ENCODE measurements at places on chromosomes 4 and X.

DNA sequence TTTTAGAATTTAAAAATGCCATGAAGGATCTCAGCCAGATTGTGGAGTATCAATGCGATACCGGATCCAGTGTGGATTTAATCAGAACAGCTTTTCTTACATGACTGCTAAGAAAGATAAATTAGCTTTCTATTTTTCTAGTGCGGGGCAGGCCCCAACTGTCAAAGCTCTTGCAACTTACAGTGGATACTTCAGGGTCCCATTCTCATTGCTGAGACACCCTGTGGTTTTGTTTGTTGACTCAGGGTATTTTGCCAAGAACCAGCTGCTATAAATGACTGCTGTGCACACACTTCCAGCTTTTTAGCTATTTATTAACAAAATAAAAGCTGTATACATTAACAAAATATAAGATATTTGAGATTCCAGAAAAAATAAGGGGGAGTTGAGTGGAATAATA lies 166.4 kb downstream of the DCLK2 start:
- no peak for DNase-seq

GRCh38 chr4:31343061-31343460 lies 622.9 kb downstream of the PCDH7 start:
- DNase-seq, result no peak

- peak; percentile 62 for DNase-seq
Observed at GRCh38 chr4:16225863-16226815, at the start of gene TAPT1. Gene TAPT1, minus strand, starts transcription at chr4:16226471. Its CDS starts 14 bp downstream, at chr4:16226457.

GRCh38 chr4:3634894-3635820 lies 102.9 kb upstream of the LRPAP1 start:
- no peak for DNase-seq

- no peak for DNase-seq
Observed at GRCh38 chr4:186702297-186702696, 21.4 kb downstream of the FAT1 start.

DNA sequence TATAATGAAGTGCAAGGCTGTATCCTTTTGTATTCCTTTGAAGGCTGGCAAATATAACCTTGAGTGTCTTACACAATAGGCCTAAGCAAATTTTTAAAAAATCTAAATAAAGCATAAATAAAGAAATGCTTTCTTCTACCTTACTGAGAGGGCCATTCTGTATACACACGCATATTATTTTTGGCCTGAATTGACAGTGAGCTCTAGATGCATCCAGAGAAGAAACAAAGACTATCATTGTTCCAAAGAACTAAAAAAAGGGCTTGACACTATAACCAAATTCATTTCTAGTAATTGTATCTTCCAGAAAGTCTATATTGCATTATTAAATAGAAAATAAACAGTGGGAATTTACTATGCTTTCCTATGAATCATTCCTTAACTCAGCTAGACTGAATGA lies 100.2 kb downstream of the MAGEB17 start:
- DNase-seq, result no peak

GRCh38 chrX:104372547-104372946 lies 117.8 kb upstream of the ESX1 start:
- DNase-seq, result no peak

GRCh38 chr4:123393721-123394120 lies 2.9 kb upstream of the SPRY1 start:
- DNase-seq, result no peak

DNA sequence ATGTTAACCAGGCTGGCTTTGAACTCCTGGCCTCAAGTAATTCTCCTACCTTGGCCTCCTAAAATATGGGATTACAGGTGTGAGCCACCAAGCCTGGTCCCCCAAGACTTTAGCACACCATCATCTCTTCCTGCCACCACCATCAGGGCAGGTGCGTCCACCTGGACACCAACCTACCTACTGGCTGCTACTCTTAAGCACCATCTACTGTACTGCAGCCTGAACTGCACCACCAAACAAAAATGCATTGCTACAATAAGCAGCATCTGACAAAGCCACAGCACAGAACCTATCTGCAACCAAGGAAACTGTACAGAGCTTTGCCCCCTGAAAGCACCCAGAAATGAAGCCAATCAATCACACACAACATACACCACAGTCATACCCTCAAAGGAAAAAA lies 139.7 kb downstream of the EFHC2 start:
- DNase-seq, result no peak

- DNase-seq, result no peak
Observed at GRCh38 chr4:189613207-189613606, 327.5 kb upstream of the FRG1 start.

DNA sequence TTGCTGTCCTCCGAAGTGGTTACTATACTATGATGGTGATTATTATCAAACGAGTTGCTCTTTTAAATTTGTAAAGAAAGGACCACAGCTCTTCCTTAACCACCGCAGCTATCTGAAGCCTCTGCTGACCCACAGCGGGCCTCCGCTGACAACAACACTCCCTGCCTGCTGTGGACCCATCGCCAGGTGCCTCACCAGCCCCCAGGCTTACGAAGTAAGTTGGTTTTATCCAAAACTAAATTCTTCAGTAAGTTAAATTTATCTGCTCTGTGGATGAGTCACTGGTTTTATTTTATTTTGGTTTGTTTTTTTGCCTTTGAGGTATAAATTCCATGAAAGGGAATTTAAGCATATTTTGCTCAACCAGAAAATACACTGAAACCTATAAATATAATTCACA lies 54.7 kb downstream of the SLC9A6 start:
- no peak for DNase-seq

GRCh38 chr4:26406346-26406975 lies 83.8 kb downstream of the CCKAR start:
- no peak for DNase-seq

- DNase-seq, result no peak
Observed at GRCh38 chr4:109730619-109731545, 1.0 kb upstream of the PLA2G12A start.

DNA sequence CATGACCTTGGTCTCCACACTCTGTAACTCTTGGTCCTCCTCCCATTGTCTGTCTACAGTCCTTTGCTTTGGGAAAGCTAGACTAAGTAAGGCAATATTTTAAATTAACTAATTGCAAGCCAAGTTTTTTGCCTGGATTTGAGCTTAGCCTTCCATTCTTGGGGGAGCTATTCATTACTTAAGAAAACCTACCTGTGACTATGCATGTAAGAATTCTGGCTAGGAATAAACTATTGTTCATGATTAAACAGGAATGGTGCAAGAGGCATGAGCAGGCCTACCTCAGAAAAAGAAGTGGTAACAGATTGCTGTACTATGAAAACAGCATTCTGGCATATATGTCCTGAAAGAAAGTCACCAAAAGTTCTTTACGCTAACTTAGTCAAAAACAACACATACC lies 309.4 kb downstream of the MAPK10 start:
- DNase-seq, result no peak

DNA sequence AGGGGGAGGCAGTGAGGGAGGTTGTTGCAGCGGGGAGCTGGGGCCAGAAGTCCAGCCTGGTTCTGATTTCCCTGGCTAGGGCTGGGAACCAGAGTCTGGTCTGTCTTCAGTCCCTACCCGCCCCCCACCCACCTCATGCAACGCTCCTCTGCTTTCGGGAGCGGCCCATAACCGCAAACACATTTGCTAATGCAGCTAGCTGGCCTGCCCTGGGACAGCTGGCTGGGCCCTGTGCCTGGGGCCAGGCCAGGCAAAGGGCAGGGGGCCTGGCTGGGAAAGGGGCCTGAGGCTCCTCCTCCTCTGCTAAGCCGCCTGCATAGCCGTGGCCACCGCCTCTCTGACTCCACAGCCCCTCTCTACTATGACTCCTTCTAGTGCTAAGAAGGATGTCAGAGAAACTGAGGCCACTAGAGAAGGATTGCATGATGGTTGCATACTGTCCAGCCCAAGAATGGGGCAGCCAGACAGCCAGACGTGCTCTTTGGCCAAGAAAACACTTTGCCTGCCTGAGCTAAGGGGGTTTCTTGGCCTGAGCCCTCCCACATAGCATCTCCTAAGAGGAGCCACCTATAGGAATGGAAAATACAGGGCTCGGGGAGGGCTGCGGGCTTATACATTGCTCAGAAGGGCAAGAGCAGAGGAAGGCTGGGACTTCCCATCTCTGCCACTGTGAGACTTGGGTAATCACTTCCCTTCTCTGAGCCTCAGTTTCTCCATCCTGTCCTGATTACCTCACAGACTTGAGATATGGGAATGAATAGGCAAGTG lies 76.9 kb downstream of the PJA1 start:
- no peak for DNase-seq

DNA sequence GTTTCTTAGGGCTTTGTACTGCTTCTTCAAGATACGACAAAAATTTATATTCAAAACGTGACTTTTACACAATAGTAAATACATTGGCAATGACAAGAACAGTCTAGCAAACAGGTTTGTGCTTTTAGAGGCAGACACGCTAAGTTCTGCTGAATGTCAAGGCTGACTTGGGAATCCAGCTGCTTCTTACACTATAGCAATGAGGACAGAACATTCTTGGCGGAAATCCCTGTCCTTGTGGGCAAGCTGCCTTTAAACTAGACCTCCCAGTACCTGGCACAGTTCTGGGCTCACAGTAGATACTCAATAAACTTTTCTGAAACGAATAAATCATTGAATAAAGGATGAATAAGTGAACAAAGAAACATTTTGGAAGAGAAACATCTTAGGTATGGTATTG lies 148.2 kb downstream of the RASL11B start:
- no peak for DNase-seq

DNA sequence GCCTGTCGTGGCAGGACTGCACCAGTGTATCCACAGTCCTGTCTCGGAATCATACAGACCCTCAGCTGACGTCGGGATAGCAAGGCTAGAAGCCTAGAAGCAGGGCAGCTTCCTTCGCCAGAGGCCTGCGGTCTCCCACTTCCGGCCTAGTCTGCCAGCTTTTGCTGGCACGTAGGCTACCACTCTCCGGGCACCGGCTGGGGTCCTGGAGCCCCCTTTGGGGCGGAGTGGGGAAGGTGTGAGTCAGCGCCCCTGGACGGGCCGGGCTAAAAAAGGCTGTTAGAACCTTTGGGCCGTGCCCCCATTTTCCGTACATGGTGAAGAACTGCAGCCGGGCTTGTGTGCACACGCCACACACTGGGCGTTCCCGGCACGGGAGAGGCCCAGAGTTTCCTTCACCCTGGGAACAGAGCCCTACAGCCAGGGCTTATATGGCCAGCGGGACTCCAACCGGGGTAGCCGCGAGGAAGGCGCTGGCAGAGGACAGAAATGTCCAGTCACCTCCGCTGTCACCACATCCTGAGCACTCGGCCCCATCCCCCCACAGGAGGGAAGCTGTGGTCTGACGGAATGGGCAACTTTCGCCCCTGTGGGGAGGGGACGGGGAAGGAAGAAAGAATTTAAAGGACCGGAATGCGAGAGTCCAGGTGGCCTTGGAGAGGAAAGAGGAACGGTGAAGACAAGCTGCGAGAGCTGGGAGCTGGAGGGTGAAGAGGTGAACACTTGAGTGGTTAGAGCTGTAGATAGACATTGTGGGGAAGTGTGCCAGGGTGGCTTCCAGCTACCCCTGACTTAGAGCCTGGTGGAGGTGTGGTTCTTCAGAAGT lies 4.6 kb downstream of the MAGIX start:
- DNase-seq, result peak; percentile 57

DNA sequence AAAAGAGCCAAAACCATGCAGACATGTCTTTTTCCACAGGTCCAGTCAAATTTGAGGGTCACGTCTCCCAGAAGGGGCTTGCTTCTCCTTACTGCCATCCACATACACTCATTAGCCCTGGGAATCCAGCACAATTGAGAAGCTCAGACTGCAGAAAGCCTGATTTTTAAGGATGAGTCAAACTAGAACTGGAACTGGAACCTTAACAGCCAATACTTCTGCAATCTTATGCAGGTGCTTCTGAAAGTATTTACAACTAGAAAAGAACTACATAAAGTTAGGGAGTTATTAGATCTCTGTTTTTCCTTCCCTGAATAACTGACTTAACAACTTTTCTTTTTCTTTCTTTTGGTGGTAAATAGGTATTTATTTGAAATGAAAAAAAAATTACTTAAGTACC lies 86.3 kb downstream of the CDS1 start:
- no peak for DNase-seq

GRCh38 chr4:108141213-108141950 lies 27.4 kb downstream of the LEF1 start:
- DNase-seq, result no peak

DNA sequence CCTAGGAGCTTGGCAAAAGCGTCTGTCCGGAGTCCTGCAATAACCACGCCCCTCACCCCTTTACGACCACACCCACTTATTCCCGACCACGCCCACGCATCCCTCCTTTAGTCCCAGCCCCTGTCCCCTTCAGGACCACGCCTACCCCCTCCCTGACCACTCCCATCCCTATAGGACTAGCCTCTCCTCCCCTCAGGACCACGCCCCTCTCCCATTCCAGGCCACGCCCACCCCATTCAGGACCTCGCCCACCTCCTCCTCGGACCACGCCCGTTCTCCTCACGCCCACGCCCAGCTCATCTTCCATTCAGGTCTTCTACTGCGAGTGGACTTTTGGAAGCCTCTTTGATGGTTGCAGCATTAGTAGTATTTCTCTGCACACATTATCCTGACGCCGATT lies 131.2 kb upstream of the STX18 start:
- DNase-seq, result no peak

DNA sequence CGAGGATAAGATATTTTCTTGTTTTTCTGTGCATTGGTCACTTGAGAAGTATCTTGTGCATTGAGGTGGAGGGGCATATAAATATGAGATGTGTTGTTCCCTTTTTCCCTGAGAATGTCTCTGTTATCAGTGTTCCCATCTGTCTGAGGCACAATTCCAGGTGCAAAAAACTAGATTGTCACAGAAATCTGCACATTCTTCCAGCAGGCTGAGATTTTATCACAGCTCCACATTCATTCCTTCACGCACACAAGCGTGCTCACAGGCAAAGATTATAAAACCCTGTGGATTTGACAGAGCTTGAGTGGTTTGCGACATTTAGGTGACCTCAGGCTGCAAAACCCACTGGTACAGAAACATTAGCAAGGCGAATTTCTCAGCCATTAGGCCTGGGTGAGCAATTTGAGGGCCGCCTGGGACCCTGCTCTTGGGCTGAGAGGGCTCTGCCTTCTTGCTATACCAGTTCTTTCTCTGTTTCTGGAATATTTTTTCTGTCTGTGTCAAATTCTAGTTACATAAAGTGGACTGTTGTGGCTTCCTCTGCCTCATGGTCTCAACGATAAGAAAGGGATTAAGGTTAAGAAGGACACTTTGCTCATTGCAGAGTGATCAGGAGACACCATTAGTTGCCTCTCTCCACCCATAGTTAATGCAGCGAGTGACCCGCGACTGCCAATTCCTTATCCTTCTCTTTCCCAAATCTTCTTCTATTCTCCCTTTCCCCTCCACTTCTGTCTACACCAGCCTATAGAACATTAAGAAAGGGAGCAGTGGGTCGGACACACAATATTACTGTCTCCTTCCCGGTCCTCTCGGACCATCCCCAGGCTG lies 86.7 kb upstream of the C1QTNF7 start:
- no peak for DNase-seq

Measured in stimulated activated CD4-positive, alpha-beta T cell treated with anti-CD3 and anti-CD28 coated beads, Interleukin-12 subunit alpha, Interleukin-12 subunit beta, amount 100 ng/mL, for 24 hours (primary cell).